NCI-H2029 (cell line): ENCODE measurements at places on chromosomes 16 and 17.

DNA sequence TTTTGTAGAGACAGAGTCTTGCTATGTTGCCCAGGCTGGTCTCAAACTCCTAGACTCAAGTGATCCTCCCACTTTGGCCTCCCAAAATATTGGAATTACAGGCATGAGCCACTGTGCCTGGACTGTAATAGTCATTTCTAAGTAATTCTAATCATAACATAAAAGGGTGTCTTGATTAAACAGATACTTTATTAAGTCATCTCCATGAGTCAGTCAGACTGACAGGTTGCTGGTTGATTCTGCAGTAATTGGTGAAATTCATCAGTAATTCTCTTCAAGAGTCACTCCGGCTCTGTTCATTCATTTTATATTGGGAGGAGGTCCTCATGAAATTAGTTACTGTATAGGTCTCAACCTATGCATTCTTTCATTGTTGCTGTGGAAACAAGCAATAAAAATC is 85.6 kb downstream of the SPECC1 start:
- no peak for DNase-seq

- DNase-seq = peak; percentile 85
Observed at GRCh38 chr16:30091474-30092372, at the start of gene TBX6. Gene TBX6, minus strand, starts transcription at chr16:30091924. Its CDS starts 731 bp downstream, at chr16:30091193.

DNA sequence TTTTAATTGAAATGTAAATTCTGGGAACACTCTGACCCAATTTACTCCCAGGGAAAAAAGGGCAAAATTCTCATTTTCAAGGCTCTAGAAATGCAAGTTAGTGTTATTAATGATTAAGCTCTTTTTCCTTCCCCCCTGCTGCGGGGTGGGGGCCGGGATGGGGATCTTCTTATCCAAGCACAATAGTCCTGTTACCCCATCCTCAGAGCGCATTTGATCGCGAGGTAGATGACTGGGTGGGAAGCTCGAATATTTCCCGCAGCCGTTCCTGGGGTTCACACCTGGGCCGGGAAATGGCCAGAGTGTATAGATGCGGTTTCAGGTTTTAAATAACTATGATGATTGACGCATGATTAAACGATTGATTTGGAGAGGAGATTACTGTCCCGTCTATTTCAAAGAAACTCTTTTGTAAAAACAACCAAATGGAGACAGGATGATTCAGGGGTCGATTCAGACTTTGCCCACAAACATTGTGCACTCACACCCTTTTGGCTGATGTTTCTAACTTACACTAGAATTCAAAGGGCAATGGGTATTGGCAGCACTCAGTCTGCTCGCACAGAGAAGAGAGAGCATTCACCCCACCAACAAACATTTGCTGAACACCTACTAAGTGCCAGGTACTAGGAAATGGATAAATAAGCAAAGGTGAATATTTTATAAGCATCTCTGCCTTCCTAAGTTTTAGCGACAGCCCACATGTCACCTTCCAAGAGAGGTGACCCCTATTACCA is 55.0 kb downstream of the SALL1 start:
- DNase-seq = no peak

- no peak for DNase-seq
Observed at GRCh38 chr17:72693151-72693878, 399.2 kb downstream of the SLC39A11 start.

DNA sequence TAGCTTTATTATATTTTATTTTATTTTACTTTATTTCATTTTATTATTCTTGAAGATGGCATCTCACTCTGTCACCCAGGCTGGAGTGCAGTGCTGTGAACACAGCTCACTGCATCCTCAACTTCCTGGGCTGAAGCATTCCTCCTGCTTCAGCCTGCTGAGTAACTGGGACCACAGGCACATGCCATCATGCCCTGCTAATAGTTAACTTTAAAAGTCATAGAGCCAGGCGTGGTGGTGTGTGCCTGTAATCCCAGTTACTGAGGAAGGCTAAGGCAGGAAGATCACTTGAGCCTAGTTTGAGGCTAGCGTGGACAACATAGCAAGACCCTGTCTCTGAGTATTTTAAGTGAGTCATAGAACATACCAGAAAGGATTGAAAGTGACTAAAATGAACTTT is 38.7 kb downstream of the ESRP2 start:
- DNase-seq = no peak

DNA sequence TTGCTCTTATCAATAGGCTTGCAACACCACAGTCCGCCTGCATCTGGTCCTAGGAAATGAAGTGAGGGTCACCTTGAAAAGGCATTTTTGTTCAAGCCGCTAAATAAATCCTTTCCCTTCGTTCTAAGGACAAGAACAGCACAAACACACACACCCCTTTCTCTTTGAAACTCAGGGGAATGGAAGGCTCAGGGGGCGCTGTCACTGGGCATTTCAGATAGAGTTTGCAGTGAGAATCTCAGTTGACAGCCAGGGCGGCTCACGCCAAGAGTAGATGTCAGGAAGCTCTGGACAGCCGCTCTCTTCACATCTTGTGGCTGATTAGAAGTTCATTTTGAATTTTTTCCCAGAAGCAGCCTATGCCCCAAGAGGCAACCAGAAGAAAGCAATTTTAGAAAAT is 39.8 kb downstream of the ABAT start:
- no peak for DNase-seq

DNA sequence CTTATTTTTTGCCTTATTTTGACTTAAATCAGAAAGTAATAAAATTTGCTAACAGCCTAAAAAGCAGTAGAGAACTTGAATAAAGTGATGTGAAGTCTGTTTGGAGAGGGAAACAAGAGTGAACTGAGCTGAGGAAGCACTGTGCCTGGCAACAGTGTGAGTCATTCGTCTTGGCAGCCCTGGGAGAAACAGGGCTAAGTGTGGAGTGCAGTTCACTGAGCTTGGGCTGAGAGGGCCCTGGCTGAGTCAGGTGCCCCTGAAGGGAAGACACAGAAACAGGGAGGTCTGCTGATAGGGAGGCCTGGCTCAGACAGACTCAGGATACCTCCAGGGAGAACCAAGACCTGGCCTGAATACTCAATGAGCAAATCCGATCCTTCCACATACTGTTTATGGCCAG is 132.1 kb downstream of the HS3ST4 start:
- DNase-seq = no peak

DNA sequence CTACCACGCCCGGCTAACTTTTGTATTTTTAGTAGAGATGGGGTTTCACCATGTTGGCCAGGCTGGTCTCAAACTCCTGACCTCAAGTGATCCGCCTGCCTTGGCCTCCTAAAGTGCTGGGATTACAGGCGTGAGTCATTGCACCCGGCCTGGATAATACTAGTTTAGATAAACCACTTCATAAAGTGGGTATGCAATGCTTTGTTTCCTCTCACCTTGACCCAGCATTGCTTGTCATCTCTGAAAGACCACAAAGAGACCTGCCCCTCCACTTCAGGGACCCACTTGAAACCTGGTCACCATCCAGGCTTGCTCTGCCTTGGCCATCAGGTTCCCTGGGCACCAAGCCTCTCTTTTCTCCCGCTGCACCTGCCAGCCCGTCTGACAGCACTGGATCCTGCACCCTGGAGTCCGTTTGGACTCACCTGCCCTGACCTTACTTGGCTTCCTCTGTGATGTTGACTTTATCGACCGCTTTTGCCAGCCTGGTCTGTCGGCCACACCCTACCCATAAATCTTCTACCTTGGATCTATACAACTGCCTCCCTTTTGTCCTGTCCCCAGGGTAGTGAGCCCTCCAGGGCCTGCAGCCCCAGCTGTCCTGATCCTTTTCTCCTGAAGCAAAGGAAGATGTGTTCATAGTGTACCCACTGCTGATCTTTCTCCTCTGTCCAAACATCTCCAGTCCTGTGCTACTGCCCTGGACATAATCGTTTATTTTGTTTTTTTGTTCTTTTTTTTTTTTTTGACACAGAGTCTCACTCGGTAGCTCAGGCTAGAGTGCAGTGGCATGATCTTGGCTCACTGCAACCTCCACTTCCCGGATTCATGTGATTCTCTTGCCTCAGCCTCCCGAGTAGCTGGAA is 12.7 kb upstream of the ZG16 start:
- DNase-seq = peak; percentile 96

GRCh38 chr17:64073771-64074703 is 53.6 kb upstream of the ICAM2 start:
- DNase-seq = no peak

GRCh38 chr16:69448470-69449193 is 24.2 kb downstream of the CYB5B start:
- DNase-seq = no peak

DNA sequence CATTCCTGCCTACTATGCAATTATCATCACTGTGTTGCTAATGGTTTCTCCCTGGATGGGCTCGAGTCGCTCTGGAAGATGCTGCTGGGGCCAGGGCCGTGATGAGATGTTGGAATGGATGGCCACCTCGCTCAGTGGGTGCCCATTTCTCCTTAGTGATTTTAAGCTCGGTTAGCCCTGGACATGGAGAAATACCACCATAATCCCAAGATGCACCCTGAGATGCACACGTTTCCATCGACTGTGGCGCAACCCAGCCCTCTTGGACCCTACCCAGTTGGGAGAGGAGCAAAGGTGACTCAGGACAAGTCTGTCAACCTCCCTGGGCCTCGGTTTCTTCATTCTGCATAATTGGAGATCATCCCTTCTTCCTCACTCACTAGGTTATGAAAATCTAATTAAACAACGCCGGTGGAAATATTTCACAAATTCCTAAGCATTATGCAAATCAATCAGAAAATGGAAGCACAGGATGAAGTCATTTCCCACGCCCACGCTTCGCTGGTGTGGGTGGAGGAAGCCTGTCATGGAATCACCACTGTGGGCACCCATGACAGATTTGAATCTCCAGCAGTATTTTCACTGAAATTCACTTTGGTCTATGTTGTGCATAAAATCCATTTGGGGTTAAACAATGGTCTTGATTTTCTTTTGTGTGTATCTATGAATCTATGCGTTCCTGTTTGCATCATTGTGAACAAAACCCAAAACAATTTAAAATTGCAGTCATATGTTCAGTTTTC is 195.2 kb downstream of the AXIN2 start:
- DNase-seq = no peak

DNA sequence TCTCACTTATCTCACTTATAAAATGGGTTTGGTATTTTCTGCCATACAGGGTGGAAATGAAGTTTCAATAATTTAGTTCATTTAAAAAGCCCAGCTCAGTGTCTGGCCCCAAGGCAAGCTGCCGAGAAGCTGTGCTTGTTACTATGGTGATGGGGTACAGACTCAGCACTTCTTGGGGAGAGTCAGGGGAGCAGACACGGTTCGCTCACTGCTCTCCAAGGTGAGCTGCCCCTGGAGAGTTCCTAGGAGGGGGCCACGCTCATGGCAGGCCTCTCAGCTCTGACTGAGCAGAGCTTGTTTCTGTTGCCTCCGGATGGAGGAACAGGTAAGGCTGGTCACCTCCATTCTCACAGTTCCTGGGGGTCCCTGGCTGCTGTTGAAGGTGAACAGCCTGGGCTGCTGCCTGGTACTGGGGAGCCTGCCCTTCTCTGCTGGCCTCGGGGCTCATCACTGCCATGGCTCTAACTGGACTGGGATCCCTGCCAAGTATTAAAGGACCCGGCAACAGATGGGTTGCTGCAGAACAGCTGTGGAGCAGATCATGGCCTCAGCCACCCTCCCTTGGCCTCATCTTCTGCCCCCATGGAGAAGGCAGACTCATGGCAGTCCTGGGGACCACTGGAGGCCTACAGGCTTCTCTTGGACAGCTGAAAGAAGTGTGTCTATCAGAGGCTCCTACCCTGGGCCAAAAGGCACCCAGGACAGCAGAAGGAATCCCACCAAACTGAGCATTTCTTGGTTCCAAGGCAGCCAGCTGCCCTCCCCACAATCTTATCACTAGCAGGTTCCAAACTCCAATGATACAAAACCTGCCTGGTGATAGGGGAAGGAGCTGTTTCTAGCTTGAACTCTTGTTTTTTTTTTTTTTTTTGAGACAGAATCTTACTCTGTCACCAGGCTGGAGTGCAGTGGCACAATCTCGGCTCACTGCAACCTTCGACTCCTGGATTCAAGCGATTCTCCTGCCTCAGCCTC is 25.9 kb upstream of the SPATA32 start:
- no peak for DNase-seq

DNA sequence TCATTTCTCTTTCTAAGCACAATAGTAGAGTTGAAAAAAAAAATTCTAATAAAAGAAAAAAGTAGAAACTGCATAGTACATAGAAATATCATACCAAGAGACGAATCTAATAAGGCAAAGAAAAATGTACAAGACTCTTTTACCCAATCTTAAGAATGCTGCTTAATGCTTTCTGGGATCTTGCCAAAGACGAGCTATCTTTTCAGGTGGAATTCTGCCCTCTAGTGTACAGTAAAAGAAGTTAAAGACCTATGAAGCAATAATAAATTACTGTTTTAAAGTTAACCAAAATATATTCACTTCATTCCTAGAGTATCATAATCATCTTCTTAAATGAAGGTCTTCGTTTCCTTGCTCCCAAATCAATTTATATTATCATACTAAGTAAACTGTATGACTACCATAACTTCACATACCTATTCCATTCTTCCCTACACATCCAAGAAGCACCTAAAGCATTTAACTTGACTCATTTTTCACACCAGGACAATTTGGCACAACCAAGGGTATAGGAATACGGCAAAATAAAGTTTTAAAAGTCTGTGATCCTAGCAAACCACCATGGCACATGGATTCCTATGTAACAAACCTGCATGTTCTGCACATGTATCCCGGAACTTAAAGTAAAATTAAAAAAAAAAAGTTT is 47.7 kb downstream of the CFDP1 start:
- peak; percentile 12 for DNase-seq

- no peak for DNase-seq
Observed at GRCh38 chr16:85603203-85603755, 9.8 kb upstream of the GSE1 start.

GRCh38 chr17:6780886-6781285 is 4.9 kb downstream of the FBXO39 start:
- no peak for DNase-seq

DNA sequence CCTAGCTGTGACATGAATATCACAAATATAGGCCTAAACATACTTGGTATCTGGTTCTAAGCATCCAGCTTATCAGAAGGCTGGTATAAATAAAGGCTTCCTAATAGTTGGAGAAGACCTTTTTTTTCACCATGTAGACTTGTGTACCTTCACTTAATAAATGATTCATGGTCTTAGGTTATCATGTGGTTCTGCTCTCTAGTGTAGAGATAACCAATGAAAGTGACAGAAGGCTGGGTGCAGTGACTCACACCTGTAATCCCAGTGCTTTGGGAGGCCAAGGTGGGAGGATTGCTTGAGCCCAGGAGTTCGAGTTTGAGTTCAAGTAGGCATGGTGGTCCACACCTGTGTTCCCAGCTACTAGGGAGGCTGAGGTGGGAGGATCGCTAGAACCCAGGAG is 3.1 kb downstream of the DDX19A start:
- no peak for DNase-seq

DNA sequence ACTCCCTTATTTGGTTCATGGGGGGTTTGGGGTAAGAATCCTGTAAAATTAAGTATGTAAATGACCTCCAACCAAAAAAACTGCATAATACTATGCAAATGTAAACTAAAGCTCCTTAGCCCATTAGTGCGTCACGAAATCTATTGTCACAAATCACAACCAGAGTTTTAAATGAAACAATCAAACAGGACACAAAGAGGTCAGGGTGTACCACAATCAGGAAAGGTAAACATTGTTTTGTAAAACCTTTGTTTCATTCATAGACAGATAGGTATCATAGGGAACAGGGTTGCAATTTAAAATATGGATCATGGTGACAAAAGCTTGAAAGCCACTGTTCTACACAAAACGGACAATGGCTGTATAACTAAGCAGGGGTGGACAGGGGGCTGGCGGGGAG is 61.0 kb downstream of the ARHGAP17 start:
- no peak for DNase-seq
